ENCODE measurements at places on chromosomes 5 and 9. TPM values are rescaled to one million over a fixed set of nuclear protein-coding genes. Genes with fewer than 3 reads are reported as not detected.

DNA sequence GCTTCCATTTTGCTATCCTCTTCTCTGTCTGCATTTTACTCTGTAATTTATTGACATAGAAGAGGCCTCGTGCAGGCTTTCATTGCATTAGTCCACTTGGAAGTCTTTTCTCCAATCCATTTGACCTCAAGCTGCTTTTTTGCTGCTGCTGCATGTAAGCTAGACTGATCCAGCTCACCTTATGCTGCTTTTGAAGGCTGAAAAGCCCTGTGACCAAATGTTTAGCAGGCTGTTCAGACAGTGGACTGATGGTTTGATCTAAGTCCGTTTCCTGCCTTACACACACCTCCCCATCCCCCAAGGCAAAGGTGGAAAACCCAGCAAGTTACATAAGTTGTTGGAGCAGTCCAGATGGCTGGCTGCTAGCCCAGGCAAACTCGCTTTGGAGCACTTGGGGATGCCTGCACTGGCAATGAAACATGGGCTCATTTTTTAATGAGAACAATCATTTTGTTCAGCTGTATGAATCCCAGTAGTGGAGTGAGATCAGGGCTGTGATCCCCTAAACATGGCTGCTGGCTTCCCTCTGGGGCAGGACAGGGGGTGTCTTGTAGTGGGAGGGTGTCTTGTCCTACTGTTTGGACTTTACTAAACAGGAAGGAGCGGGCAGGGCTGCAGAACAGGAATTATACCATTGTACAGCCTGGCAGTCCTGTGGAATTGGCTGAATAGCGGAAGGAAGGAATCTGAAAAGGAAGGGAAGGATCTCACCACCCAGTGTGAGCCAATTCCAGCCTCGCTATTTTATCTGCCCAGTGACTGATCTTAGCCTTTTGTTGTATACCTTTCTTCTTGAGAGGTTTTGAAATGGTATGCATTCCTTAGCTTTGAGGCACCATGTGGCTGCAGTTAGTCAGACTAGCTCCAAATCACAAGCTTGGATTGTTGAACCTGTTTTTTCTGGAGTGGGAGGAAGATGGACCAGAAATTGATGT, 212.0 kb downstream of the ARHGAP26 start:
- H3K27ac ChIP-seq = peak overlapping the region; percentile 72
- H3K4me1 ChIP-seq = peaks cover 17% of the 10 kb centered on the region
- H3K27me3 ChIP-seq = no peaks in the 10 kb centered on the region
- peak; percentile 96 for DNase-seq
- H3K36me3 ChIP-seq = no peaks in the 10 kb centered on the region

DNA sequence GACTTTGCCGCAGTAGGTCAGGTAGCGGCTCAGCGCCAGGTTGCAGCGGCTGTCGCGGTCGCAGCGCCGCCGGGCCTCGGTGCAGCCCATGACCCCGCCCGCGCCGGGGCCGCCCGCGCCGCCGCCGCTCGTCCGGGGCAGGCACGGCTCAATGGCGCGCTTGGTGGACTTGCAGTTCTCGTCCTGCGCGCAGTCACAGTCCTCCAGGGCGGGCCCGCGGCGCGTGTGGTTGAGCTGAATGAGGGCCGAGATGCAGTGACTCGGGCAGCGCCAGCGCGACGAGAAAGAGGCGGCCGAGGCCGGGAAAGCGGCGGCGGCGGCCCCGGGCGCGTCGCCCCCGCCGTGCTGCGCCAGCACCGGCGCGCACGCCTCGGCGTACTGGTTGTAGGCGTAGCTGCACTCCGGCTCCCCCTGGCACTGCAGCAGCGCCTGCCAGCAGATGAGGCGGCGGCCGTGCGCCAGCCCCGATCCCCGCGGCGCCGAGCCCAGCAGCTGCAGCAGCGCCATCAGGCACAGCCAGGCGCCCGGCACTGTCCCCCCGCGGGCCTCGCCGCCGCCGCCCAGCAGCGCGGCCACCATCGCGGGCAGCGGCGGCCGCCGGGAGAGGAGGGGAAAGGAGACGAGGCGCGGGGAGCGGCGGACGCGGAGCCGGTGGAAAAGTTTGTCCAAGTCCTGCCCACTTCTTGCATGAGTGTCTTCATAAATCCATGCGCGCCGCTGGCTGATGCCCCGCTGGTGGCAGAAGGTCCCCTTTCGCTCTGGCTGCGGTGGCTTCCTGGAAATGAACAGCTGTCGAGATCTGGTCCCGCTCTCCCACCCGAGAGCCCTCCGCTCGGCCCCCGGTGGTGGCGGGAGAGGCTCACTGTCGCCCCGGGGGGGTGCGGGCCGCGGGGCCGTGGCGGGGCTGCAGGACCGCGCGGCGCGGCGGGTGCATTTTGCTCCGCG, 833 bp downstream of the GAS1 start:
- peak; percentile 78 for DNase-seq
- peak overlapping the region; percentile 67 for H3K27ac ChIP-seq
- H3K4me3 ChIP-seq = peak overlapping the region; percentile 68

DNA sequence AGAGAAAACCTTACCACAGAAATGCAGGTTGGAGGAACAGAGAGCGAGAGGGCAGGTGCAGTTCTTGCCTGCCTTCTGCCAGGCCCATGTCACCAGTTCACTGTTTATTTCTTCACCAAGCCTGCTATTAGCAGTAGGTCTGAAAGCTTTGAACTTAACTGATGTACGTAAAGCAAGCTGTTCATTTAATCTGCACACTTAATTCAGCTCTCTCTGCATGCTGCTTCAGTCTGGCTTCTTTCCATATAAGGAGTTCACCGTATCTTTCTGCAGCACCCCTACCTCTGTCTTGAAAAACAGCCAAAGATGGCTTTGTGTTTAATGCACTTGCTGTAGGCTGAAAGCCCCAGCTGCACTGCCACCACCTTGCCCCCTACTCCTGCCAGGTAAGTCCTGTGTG, 205.1 kb downstream of the RAB3C start:
- H3K27ac ChIP-seq = no peak overlapping the region
- DNase-seq = no peak
- H3K4me3 ChIP-seq = no peak overlapping the region
- H3K4me1 ChIP-seq = no peaks in the 10 kb centered on the region

- H3K27me3 ChIP-seq = no peaks in the 10 kb centered on the region
- no peak for DNase-seq
- H3K4me3 ChIP-seq = no peak overlapping the region
- no peak overlapping the region for H3K27ac ChIP-seq
- H3K36me3 ChIP-seq = no peaks in the 10 kb centered on the region
- no peaks in the 10 kb centered on the region for H3K4me1 ChIP-seq
Observed at GRCh38 chr5:133214153-133214820, 162.5 kb downstream of the HSPA4 start.

DNA sequence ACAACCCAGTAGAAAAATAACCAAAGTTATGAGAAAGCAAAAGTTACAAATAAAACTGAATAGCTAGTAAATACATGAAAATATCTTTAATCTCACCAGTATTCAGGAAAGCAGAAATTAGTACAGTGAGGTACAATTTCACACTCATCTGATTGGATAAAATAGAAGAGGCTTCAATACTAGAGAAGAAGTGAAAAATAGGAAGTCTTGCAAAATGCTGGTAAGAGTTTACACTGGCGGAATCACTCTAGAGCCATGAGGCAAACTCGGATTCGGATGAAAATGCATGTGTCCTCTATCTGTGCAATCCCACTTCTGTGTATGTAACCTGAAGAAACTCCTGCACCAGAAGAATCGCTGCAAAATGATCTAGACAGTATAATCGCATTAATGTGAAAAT, 128.9 kb downstream of the CCDC192 start:
- no peaks in the 10 kb centered on the region for H3K36me3 ChIP-seq
- H3K4me1 ChIP-seq = no peaks in the 10 kb centered on the region
- DNase-seq = no peak
- H3K27me3 ChIP-seq = no peaks in the 10 kb centered on the region
- no peak overlapping the region for H3K27ac ChIP-seq

Gene CER1
- total RNA-seq = not detected

GRCh38 chr5:111528056-111528455, 15.7 kb upstream of the STARD4 start:
- H3K4me1 ChIP-seq = no peaks in the 10 kb centered on the region
- DNase-seq = no peak
- no peak overlapping the region for H3K27ac ChIP-seq

- no peaks in the 10 kb centered on the region for H3K4me1 ChIP-seq
- H3K4me3 ChIP-seq = no peak overlapping the region
- H3K27me3 ChIP-seq = no peaks in the 10 kb centered on the region
- H3K36me3 ChIP-seq = no peaks in the 10 kb centered on the region
- H3K27ac ChIP-seq = no peak overlapping the region
Observed at GRCh38 chr5:133824661-133825254, 143.7 kb downstream of the C5orf15 start.

GRCh38 chr5:134577022-134577795, 51.7 kb downstream of the JADE2 start:
- peaks cover 17% of the 10 kb centered on the region for H3K4me1 ChIP-seq
- H3K4me3 ChIP-seq = no peak overlapping the region
- H3K27ac ChIP-seq = no peak overlapping the region
- DNase-seq = peak; percentile 43

All from right lobe of liver (tissue), 6 donors.